ENCODE measurements at places on chromosomes 3 and 15.

- DNase-seq: no peak
Observed at GRCh38 chr15:85826756-85827515, 32.2 kb upstream of the KLHL25 start.

- no peak for DNase-seq
Observed at GRCh38 chr3:194779729-194780224, 94.1 kb downstream of the FAM43A start.

DNA sequence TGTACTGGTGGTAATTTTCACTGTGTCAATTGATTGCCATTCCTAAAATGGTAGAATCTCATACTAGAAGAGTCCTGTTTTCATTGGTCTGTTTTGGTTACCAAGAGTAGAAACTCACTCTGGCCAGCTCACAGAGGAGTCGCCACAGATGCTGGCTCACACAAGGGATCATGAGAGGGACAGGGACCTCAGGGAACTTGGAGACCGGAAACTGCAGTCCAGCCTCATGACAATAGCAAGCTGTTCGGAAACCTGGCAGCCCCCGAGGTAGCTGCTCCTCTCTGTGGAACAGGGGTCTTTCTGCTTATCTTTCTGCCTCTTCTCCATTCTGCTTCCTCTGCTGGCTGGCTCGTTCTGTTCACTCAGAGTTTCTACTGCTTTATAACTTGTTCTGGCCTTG is 192.9 kb downstream of the PLCL2 start:
- no peak for DNase-seq

GRCh38 chr3:50268703-50269451 is at the start of gene SEMA3B:
TSS of gene SEMA3B (plus strand) at chr3:50269147. CDS start at chr3:50269241, 94 bp downstream.
- no peak for DNase-seq

DNA sequence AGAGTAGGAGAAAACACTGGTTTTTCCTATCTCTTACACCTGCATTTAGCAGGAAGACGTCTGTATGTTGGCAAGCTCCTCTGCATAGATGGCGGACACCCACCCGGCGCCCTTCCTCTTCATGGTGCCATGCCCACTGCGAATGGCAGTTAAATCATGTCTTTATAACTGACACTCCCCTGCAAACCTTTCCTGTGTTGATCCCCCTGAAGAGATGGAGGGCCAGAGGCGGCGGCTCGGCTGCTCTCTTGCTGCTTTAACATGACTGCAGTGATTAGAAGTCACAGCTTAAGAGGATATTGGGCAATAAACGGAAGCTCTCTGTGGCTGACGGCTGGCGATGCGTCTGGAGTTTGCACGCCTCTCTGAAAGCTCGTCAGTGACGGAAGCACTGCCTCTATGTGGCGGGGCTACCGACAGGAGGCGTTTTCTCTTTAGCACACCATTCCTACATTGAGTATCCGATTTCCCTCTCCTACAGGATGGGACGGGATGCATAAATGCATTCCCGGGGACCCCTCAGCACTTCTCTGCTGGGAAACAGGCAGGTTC is 25.5 kb upstream of the SNRPA1 start:
- no peak for DNase-seq

GRCh38 chr15:70505411-70505919 is 257.9 kb downstream of the UACA start:
- no peak for DNase-seq

- no peak for DNase-seq
Observed at GRCh38 chr3:10955711-10956453, 36.7 kb upstream of the SLC6A1 start.

GRCh38 chr15:55993804-55994560 is 570 bp upstream of the NEDD4 start:
- no peak for DNase-seq

GRCh38 chr3:189143321-189143720 is 28.4 kb upstream of the TPRG1 start:
- DNase-seq: no peak

GRCh38 chr3:151660885-151661284 is 72.8 kb upstream of the AADACL2 start:
- no peak for DNase-seq

DNA sequence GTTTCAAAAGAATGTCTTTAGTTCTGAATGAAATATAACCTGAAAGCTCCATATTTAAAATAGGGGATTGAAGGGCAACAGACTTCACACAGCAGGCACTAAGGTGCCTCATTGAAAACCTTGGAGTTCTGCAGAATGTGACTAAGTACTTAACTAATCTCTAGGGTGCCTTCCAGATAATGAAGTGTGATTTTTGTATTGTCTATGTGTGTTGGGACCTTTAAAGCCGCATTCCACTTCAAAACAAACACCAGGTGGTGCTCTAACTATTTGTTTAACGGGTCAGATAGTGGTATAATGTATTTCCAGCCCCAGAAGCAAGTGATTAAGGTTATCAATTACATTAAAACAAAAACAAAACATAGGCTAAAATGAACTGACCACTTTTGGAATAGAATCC is 28.0 kb downstream of the TFG start:
- no peak for DNase-seq

GRCh38 chr3:19074257-19074900 is 73.9 kb upstream of the KCNH8 start:
- DNase-seq: no peak

DNA sequence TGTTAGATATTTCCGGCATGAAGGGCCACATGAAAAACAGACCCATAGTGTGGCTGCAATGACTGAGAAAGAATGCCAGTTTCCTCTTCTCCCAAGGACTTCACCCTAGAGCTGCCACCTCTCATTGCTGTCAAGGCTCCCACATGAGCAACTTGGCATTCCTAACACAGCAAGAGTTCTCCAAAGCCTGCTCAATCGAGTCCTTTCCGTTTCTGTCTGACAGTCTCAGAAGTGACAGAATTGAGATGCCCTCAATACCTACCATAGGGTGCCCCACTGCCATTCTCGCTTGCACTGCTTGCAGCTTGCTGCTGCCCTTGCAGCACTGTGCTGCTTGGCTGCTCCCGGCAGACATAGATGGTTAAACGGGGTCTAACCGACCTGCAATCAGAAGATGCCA is 44.3 kb downstream of the UBP1 start:
- no peak for DNase-seq

DNA sequence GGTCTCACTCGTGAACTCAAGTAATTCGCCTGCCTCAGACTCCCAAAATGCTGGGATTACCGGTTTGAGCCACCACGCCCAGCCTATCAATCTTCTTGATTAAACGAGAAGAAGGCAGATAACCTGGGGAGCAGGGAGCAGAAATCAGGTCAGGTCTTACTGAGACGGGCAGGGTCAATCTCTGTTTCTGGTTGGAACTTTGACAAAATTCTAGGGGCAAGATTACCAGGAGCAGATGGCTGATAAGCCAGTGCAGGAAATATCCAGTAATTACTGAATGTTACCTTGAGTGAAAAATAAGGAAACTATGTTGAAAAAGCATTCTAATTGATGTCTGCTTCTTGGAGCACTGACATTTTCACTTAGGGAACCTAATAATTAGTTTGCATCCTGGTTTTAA is 24.4 kb upstream of the GOLM2 start:
- DNase-seq: no peak

- no peak for DNase-seq
Observed at GRCh38 chr3:13146643-13147143, 73.5 kb upstream of the IQSEC1 start.

- DNase-seq: no peak
Observed at GRCh38 chr15:84929795-84930603, 45.5 kb downstream of the SLC28A1 start.

- DNase-seq: no peak
Observed at GRCh38 chr15:39680868-39681267, 100.0 kb downstream of the THBS1 start.

GRCh38 chr3:120196812-120197211 is 88.2 kb downstream of the GPR156 start:
- no peak for DNase-seq

GRCh38 chr15:57146506-57147201 is 228.2 kb downstream of the TCF12 start:
- no peak for DNase-seq

DNA sequence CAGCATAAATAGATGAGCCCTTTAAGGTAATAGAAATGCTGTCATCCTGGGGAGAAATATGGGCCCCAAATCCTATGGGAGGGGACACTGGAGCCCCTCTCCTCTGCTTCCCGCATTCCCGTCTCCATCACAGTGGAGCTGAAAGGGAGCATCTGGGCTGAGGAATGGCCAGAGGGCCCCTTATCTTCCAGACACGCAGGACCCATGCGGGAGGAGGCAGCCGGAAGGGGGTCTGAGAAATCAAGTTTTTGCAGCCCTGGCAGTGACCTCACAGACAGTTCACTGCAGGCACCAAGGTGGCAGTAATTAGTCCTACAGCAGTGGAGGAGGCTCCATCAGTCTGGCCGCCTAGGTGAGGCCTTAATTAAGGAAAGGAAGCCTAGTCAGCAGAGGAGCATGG is 80.2 kb downstream of the RAB11A start:
- no peak for DNase-seq

DNA sequence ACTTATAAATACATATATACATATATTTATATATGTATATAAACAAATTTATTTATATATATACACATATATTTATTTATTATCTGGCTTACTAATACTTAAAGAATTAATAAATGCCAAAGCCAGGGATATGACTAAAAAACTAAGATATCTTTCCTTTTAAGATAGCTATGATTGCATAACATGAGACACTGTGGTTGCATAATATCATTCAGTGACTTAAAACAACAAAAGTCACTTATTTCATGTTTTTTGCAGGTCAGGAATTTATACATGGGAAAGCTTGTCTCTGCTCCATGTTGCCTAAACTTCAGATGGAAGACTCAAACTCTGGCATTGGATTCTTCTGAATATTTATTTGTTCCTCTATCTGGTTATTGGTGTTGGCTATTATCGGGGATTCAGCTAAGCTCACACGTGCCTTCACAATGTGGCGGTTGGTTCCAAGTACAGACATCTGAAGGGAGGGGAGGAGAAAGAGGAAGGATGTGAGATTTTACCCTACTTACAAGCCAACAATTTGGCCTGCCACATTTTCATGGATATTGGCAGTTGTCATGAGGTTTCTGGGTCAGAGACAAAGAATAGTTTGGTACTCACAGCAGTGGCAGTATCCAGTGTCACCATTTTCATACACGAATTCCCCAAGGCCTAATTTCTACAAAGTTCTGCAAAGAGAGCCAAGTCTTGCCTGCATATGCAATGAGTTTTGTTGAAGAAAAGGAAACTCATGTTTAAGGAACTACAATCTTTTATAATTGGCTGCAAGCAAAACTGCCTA is 381.6 kb downstream of the EPHA3 start:
- no peak for DNase-seq

DNA sequence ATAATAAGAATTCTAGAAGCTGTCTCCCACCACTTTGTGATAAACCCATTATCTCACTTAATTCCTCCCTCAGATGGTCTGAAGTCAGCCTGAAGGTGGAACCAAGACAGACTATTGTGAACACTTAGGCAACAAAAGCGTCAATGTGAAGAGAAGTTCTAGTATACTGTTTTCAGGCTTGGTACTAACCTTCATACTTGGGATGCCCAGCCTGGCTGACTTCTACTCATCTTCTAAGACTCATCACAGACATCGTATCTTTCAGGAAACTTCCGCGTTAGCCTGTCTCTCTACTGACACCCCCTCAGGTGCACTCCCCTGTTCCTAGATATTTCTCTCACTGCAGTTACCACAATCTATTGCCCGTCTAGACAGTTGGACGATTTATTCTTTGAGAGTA is 201.2 kb downstream of the SATB1 start:
- DNase-seq: no peak

DNA sequence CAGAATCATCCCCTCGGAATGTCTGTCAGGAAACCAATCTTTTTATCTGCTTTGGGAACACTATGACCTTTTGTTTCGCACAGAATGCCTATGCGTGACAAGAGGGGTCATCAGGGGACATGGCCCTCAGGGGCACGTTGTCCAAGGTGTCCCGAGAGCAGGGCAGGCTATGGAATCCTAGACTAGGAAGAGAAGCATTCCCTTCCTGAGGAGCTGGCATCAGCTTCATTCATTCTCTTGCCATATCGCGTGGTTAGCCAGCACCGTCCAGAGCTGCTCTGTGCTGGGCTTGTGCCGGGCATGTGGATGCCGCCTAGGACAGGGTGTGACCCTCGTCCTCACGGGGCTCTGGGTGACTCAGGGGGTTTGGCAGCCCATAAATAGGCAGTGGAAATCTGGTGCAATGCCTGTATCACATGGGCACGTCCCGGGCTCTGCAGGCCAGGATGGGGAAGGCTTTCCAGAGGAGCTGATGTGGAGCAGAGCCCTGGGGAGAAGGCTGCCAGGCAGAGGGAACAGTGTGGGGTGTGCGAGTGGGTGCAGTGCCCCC is 117.8 kb downstream of the TMEM266 start:
- no peak for DNase-seq

- DNase-seq: no peak
Observed at GRCh38 chr3:17905996-17906395, 163.6 kb upstream of the TBC1D5 start.

DNA sequence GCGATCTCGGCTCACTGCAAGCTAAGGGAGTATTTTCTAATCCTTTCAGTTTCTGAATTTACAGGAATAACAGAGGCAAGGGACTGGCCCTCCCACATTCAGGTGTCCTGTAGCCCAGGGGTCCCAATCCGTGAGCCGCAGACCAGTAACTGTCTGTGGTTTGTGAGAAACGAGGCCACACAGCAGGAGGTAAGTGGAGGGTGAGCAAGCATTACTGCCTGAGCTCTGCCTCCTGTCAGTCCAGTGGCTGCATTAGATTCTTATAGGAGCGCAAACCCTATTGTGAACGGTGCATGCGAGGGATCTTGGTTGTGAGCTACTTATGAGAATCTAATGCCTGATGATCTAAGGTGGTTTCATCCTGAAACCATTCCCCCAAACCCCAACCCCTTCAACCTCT is 5.0 kb upstream of the IL17RC start:
- DNase-seq: no peak

- DNase-seq: no peak
Observed at GRCh38 chr3:126758882-126759281, 54.8 kb downstream of the CHCHD6 start.

DNA sequence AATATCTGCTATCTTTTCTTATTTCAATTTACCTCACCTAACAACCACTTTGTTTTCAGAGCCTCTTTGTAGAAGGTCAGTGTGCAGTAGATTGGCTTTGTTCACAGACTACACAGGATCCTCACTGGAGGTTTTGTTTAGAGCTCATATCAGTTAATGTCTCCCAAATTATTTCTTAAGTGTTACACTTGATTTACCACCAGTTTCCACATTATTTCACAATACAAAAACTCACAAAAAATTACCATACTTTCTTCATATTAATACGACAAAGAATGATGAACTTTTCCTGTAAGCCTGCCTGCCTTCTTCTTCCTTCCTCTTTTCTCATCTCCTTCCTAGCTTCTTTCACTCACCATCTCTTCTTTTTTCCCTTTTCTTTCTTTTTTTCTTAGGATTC is 133.3 kb downstream of the ALCAM start:
- no peak for DNase-seq

- DNase-seq: no peak
Observed at GRCh38 chr3:60080648-60081047, 1030.8 kb upstream of the CFAP20DC start.

Measured in T-helper 22 cell (primary cell).